ENCODE measurements at places on chromosomes 1 and 21.

- DNase-seq, result no peak
Observed at GRCh38 chr21:43797415-43797814, 8.0 kb downstream of the RRP1 start.

DNA sequence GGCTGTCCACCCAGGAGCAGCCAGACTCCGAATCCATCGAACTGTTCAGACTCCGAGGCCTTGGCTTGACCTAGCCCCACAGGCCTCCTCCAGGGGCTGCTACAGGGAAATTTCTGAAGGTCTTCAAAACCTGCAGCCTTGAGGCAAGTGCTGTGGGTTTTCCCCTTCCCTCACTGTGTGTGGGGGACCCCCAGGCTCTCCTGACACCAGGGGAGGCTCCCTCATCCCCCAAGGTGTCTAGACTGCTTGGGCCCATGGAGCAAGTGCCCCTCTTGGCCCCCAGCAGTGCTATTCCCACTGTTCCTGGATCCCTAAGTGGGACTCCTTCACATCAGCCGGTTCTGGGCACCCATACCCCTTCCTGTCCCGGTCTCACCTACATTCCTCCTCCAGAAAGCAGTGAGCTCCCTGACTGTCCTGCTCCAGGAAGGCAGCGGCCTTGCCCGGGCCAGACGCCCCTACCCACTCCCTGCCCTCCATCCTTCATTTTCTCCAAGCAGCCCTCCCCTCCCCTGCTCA lies 814 bp downstream of the PAQR7 start:
- no peak for DNase-seq

GRCh38 chr1:80155371-80155770 lies 1148.8 kb upstream of the ADGRL4 start:
- no peak for DNase-seq

- no peak for DNase-seq
Observed at GRCh38 chr1:210402560-210402959, 73.9 kb downstream of the HHAT start.

GRCh38 chr1:118949315-118949714 lies 38.8 kb downstream of the TBX15 start:
- no peak for DNase-seq

DNA sequence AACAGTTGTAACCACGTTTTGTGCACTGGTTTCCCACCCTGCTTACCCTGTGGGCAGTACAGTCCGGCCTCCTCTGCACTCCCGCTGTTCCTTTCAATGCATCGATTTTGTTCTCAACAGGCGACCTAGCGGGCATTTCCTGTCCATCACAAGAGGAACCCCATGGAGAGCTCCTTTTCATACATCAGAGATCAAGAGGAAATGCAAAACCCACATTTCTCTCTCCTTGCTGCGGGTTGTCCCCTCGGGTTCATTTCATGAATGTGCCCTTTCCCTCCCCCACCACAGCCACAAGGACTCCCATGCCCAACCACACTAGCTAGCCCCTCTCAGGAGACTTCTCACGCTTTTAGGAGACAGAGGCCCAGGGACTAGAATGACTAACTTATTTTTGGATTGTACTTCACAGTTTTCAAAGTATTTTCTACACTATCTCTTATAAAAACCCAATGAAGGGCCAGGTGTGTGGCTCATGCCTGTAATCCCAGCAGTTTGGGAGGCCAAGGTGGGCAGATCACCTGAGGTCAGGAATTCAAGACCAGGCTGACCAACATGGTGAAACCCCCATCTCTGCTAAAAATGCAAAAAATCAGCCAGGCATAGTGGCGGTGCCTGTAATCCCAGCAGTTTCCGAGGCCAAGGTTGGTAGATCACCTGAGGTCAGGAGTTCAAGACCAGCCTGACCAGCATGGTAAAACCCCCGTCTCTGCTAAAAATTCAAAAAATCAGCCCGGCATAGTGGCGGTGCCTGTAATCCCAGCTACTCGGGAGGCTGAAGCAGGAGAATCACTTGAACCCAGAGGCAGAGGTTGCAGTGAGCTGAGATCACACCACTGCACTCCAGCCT lies 18.4 kb downstream of the ATP1A4 start:
- DNase-seq, result no peak

GRCh38 chr1:27626031-27626935 lies 8.7 kb downstream of the FGR start:
- peak; percentile 74 for DNase-seq

GRCh38 chr21:28439788-28440187 lies 552.9 kb downstream of the LTN1 start:
- DNase-seq, result no peak

GRCh38 chr1:59309392-59309791 lies 12.5 kb downstream of the FGGY start:
- no peak for DNase-seq

DNA sequence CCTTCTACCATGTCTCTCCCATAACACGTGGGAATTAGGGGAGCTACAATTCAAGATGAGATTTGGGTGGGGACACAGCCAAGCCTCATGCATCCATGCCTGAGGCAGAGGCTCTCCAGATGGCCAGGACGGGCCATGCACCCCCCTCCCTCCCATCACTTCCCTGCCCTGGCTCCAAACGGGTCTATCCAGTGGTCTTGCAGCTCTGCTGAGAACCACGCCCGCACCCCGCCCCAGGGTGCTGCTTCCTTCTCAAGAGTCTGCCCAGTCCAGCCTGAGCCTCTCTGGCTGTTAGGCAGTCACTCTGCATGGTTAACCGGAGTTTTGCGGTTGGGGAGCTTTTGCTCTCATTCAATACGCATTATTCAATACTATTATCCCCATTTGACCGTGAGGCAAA lies 131.5 kb upstream of the TMEM51 start:
- no peak for DNase-seq

GRCh38 chr1:12461754-12462153 lies 156.3 kb downstream of the DHRS3 start:
- no peak for DNase-seq

DNA sequence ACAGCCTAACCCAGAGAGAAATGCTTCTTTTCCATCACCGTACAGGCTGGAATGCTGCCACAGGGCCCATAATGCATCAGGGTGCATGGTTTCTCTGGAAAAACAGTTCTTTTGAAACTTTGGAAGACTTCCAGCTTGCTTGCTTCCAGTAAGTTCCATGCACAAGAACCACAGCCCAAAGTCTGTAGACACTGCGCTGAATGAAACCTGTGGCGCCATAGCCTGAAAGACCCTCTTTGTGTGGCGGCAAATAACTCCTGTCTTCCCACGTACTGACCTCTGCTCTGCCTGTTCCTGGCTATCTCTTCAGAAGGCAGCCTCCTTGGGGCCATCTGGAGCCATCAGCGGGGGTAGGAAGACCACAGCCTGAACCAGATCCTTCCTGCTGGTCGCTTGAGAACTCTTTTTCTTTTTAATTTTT lies 15.1 kb downstream of the MIIP start:
- DNase-seq, result no peak

GRCh38 chr1:95233319-95233736 lies 682 bp upstream of the RWDD3 start:
- DNase-seq, result no peak

GRCh38 chr1:16882986-16883385 lies 12.8 kb upstream of the RNU1-2 start:
- no peak for DNase-seq

- no peak for DNase-seq
Observed at GRCh38 chr1:169027607-169028320, 78.7 kb upstream of the ATP1B1 start.

DNA sequence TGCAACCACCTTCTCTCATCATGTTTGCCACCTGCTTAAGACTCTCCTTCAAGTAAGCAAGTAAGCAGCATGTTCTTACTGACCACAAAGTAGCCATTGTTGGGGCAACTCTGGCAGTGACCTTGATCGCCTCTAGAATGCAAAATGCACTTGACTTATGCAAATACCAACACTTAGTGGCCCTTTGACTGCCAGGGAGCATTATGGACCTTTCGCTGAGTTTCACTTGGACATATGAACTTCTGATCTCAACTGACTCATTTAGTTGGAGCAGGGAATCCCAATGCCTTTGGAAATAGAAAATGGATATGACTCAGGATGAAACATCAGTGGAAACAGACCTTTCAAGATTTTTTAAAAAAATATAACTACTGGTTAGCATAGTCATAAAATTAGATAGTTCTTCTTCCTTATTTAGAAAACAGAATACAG lies 6.1 kb upstream of the PLA2G5 start:
- DNase-seq, result no peak

GRCh38 chr1:204574016-204574864 lies 58.0 kb downstream of the MDM4 start:
- DNase-seq, result no peak

- DNase-seq, result no peak
Observed at GRCh38 chr21:33988237-33989017, 72.8 kb upstream of the ATP5PO start.

GRCh38 chr1:101203820-101204540 lies 32.8 kb upstream of the S1PR1 start:
- no peak for DNase-seq

- DNase-seq, result no peak
Observed at GRCh38 chr1:69185378-69185777, 382.3 kb upstream of the LRRC7 start.

DNA sequence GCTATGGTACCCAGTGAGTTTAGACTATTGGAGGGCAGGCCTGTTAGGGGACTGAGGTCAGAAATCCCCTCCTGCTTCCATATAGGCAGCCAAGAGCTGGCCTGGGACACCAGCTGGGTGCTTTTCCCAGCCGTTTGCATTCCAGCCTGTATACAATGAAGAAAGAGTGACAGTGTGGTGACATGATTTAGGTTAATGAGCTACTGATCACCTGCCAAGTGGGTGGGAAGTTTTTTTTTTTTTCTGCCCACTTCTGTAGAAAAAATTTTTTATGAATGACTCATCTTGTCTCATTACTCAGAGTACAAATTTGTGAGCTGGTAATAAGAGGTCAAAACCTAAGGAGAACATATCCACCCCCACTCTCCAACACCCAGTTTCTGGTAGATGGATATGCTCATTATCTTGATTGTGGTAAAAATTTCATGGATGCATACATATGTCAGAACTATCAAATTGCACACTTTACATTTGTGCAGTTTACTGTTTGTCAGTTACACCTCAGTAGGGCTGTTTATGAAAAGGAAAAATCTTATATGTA lies 16.4 kb upstream of the CGN start:
- DNase-seq, result no peak

- no peak for DNase-seq
Observed at GRCh38 chr1:32761253-32761877, 55.8 kb downstream of the YARS1 start.

DNA sequence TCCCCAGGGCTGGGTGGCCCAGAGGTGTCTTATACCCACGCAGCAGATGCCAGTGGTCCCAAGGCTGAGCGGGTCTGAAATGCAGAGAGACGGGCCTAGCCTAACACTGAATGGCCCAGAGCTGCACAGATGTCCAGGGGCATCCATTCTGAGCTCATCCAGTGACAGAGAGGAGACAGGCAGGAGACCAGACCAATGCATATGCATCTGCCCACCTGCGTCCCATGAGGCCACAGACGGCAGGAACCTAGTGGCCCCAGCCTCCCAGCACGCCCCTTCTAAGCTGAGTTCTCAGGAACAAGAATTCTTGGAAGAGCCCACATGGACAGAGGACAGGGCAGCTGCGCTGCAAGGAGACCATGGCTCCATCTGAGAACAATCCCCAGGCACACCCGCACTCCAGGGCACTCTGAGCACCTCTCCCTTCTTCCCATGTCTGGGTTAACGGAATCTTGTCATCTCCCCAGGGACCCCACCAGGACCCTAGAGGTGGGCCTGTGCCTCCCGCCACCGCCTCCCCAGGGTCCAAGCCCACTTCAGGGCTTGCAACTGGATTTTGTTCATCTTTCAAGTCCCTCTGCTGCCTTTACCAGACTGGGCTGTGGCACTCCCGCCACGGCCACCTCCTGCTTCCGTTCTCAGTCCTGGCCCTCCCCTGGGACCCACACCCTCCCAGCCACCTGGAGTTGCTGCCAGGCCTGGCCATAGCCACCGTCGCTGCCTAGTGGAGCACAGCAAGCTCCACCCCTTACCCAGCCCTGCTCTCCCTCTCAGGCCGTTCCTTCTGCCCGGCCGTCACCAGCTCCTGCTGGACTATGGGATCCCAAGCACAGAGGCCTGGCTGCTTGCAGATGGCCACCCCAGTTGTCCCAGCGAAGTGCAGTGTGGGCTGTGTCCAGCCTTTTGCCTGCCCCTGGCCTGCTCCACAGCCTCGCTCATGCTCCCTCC lies 3.3 kb downstream of the WNT3A start:
- no peak for DNase-seq

DNA sequence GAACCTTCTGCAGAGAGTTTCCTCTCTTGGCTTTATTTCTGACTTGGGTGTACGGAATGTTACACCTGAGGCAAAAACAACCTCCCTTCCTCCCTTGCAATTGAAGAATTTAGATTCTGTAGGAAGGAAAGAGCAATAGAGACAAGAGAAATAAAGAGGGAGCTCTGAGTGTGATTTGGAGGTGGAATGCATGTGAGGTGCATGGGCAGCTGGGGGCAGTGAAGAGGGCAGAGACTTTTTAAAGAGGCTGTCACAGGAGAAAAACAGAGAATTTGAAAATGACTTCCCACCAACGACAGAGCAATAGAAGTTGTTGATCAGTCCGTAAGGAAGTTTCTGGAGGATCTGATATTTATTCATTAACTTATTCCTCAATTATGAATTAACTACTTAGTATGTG lies 172.0 kb upstream of the B3GALT2 start:
- DNase-seq, result no peak

GRCh38 chr1:155608888-155609225 lies 1.2 kb upstream of the MSTO1 start:
- DNase-seq, result no peak

- no peak for DNase-seq
Observed at GRCh38 chr1:181496759-181497158, 13.4 kb downstream of the CACNA1E start.

DNA sequence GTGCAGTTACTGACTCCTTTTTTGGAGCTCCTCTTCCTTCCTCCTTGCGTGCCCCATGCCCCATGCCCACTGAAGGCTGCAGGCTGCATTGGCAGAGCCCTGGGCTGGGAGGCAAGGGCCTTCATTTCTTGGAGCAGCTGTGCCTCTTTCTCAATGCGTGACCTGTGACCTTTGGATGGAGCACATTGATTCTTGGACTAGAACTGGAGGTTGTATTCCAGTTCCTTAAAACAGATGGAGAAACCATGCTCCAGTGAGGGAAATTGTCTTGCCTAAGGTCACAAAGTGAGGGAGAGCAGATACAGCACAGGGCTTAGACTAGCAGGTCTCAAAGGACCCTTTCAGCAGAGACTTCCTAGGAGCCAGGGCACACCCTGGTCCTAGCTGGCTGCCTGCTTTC lies 9.0 kb downstream of the TMEM269 start:
- DNase-seq, result no peak

- no peak for DNase-seq
Observed at GRCh38 chr1:212288615-212289014, 3.4 kb downstream of the PPP2R5A start.

DNA sequence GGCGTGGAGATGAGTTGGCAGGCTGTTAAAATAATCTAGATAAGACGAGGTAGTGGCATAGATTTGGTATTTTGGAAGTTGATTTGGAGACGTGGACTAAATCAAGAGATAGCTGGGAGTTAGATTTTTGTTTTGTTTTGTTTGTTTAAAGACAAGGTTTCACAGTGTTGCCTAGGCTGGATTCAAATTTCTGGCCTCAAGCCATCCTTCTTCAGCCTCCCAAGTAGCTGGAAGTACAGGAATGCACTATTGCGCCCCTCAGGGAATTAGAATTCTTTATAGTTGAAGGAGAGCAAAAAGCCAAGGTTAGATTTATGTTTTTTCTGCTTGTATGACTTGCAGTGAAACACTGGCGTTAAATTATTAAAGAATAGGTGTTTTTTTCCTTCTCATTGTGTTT lies 22.3 kb upstream of the SNRPE start:
- DNase-seq, result no peak

- DNase-seq, result no peak
Observed at GRCh38 chr1:154735804-154736168, 127.8 kb upstream of the ADAR start.

- no peak for DNase-seq
Observed at GRCh38 chr1:230589951-230590350, 52.3 kb upstream of the COG2 start.
